ENCODE measurements at places on chromosomes 3 and 15.

- no peak for DNase-seq
These were observed 32.8 kb downstream of the TKT start for GRCh38 chr3:53223025-53223424.

- DNase-seq, result no peak
These were observed 847.7 kb downstream of the EPHA3 start for GRCh38 chr3:89955156-89955555.

GRCh38 chr3:10347648-10348403 is 26.9 kb upstream of the SEC13 start:
- DNase-seq, result no peak

DNA sequence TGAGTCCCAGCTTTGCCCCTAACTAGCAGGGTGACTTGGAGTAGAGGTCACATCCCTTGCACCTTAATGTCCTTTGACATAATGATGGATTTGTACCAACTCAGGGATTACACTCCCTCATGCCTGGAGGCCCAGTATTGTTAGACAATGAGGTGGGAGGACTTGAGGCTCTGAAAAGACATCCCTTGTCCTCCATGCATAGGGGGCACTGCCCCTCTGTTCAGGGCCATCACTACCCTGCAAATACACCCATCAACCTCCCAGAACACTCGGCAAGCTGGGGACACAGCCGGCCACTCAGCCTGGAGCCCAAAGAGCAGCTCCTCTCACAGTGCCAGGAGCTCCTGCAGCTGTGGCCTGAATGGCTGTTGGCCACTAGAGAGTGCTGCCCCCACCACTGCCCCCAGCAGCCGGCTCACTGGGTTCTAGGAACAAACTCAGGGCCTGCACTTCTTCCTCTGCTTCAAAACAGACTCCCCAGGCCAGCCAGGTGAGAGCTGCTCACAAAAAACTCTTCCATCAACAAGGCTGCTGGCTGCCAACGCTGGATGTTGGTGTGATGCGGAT is 90.2 kb downstream of the GABRB3 start:
- DNase-seq, result no peak

- DNase-seq, result no peak
These were observed 191.4 kb upstream of the RORA start for GRCh38 chr15:61420546-61420945.

- no peak for DNase-seq
These were observed 422.9 kb upstream of the GRM7 start for GRCh38 chr3:6438031-6438430.
